ENCODE measurements at places on chromosomes 3 and 15. TPM values are rescaled to one million over a fixed set of nuclear protein-coding genes. Genes with fewer than 3 reads are reported as not detected.

Gene ZKSCAN7
- total RNA-seq = 2.9 TPM

Gene FAM81A
- 4.7 TPM for total RNA-seq

Gene COLQ
- total RNA-seq = 6.0 TPM

Gene FRMD5
- total RNA-seq = not detected

Data from activated CD8-positive, alpha-beta T cell treated with anti-CD3 and anti-CD28 coated beads, Interleukin-2, amount 10 ng/mL, durations not matched to agents 7 days and 5 days (primary cell).